Activated naive CD4-positive, alpha-beta T cell treated with Interleukin-2 at 50 U/mL for 16 hours (primary cell): ENCODE measurements at places on chromosomes 5 and 9.

- DNase-seq = no peak
Observed at GRCh38 chr9:88897081-88897480, 94.2 kb upstream of the S1PR3 start.

- DNase-seq = no peak
Observed at GRCh38 chr9:121199921-121200320, 1.7 kb downstream of the RAB14 start.

- no peak for DNase-seq
Observed at GRCh38 chr5:51208296-51208695, 175.0 kb upstream of the ISL1 start.

GRCh38 chr9:100567856-100568255, 10.0 kb upstream of the CAVIN4 start:
- DNase-seq = no peak

DNA sequence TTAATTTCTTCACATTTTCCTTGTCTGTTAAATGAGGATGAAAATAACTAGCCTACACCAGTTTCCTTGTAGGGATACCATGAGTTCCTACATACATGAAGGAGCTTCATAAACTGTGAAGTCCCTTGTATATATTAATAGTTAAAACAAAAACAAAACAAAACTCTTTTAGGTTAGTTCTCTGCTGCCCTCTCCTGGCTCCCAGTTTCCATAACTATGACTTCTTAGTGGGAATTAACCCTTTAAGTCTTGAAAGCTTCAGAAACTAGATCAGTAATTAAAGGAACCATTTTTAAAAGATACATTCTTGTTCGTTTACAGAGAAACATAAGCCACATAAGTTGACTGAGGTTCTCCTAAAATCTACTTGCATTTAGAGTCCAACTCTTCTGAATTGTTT, 500.0 kb upstream of the C9orf72 start:
- DNase-seq = no peak

DNA sequence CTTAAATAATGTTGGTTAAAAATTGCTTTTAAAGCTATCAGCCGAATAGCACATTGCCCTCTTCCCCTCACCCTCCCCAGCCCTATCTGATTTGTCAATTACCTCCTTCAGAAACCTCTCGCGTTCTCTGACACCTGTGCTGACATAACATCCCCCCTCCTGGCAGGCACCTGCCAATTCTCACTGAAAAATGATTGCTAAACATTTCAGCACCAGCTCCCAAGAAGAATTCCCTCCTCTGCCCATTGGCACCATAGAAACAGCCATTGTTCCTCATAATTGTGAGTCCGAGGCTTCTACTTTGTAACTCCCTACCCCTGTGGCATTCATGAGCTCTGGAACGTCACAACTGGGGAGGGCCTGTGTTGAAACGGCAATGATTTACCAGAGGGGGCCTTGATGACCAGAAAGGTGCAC, 20.2 kb downstream of the CDH6 start:
- DNase-seq = no peak

DNA sequence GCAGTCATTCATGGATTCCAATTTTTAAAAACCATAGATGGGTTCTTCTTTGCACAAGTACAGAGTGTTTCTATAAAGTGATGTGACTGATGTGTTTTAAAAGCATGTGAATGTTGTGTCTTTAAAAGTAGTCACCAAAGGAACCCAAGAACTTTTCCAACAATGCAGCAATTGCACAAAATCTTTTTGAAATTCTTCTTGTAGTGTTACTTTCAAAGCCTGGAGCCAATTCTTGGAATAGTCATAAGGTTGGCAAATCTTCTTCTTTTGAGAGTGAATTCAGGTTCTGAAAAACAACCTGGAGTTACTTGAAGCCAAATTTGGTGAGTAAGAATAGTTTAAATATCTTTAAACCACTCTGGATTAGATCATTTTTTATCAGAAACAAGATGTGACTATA, 10.5 kb downstream of the GRAMD2B start:
- DNase-seq = no peak

DNA sequence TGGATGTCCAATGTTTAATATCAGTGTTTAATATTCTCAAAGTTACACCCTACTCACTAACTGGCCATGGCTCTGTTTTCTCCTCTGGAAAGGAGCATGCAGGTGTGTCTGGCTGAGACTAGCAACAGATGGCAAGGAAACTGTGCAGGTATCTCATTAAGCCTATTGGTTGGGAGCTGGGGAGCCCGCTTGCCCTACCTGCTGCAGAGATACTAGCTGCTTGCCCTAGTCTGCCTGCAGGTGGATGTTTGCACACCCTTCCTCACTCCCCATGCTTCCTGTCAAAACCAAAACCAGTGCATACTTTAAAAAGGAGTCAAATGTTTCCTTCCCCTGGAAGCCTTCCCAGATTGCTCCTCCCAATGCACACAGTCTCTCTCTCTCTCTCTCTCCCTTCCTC, 228.3 kb upstream of the RASEF start:
- DNase-seq = no peak

- no peak for DNase-seq
Observed at GRCh38 chr5:109191153-109191558, 218.6 kb downstream of the PJA2 start.

GRCh38 chr5:73135429-73136054, 15.2 kb downstream of the TMEM171 start:
- DNase-seq = no peak

DNA sequence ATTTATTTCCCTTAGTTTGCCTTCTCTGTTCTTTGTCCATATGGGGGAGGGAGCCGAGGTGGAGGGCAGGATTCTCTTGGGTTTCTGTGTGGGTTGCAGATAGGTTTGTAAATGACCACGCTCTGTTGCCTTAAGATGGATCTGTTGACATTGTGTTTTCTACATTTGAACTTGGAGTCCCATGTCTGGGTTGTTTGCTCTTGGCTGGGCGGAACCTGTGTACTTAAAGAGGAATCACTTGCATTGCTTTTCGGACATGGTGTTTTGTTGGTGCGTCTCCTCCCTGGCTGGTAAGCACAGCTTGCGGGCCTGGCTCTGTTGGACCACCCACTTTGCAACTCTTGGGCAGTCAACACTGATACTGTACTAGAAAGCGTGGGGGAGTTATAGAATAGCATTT, 45.9 kb downstream of the EHMT1 start:
- no peak for DNase-seq

DNA sequence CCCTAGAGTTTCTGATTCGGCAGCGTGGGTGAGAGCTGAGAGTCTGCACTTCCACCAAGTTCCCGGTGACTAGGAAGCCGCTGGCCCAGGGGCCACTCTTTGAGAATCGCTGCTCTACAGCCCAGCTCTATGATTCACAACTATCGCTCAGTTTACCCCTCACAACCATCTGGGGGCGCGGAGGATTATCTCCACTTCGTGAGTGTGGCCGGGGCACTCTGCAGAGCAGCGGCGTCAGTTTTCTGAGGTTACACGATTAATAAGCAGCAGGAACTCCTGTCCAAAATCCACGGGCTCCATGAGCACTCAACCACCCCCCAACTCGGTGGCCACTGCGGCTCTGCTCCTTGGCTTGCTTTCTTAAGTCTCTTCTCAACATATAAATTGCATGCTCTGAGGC, 19.3 kb downstream of the CORO2A start:
- DNase-seq = no peak

GRCh38 chr9:35618854-35619799, 914 bp upstream of the CD72 start:
- DNase-seq = peak; percentile 41

DNA sequence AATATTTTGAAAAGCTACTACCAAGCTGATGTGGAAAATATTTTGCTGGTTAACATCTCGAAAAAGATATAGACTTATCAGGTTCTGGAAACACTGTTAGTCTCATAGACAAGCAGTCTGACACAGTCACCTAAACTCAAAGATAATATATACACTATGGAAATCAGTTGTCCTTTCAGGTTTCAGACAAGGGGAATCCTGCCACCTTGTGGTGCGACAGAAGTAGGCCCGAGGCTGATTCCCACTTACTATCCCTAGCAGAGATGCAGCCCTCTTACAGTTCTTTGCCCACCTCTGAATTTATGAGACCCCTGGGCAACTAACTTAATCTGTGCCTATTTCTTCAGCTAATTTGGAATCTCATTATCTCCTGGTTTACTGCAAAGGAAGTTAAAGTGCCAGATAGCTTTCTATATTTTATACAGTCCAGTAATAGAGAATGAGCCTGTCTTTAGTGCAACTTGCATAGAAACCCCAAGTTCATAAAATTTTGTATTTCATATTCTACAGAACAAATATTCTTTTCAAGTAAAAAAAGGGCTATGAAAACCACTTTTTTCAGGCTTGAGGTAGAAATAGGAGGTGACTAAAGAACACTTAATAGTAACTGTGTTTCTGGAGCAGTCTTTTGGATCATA, 16.9 kb downstream of the RAD1 start:
- DNase-seq = peak; percentile 58

- DNase-seq = no peak
Observed at GRCh38 chr5:103513701-103514100, 48.9 kb downstream of the NUDT12 start.

DNA sequence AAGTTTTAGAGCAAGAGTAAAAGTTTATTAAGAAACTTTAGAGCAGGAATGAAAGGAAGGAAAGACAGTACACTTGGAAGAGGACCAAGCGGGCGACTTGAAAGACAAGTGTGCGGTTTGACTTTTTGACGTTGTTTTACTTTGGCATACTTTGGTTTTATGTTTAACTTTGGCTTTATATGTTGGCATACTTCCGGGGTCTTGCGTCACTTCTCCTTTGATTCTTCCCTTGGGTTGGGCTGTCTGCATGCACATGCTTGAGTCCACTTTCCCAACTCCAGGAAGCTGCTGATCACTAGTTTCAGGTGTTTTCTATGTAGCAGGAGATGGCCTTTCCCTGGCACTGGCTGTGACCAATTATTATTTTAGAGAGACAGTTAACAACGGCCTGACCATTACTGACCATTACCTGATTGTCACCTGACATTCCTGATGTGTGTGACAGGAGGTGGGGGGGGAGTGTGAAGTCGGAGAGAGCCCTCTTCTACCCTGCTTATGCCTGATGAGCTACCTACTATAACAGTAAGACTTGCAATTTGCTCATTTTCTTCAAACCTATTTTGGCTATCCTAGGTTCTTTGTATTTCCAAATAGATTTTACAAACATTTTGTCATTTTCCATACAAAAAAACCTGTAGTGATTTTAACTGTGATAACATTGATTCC, 45.5 kb downstream of the TNFSF8 start:
- DNase-seq = no peak

- no peak for DNase-seq
Observed at GRCh38 chr5:159422361-159422760, 92.1 kb upstream of the IL12B start.

DNA sequence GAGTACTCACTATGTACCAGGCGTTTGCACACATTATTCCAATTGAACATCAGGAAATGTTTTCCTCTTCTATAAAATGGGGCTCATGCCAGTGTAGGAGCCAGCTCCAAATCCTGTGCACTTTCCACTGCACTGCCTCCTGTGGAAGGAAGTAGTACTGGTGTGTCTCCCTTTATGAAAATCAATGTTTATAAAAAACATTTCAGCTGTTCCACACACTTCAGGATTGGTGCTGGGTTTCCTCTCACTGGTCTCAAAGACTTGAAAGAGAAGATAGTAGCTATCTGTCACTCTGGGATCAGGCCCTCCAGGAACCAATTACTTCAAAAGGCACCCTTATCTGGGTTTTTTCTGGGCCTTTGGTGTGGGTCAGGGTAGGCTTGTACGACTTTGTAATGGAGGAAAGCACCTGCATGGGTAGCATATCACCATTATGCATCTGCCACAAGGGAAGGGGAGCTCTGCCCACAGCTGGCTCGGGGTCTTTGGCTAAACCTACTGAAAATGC, 32.5 kb downstream of the RAB14 start:
- DNase-seq = no peak

DNA sequence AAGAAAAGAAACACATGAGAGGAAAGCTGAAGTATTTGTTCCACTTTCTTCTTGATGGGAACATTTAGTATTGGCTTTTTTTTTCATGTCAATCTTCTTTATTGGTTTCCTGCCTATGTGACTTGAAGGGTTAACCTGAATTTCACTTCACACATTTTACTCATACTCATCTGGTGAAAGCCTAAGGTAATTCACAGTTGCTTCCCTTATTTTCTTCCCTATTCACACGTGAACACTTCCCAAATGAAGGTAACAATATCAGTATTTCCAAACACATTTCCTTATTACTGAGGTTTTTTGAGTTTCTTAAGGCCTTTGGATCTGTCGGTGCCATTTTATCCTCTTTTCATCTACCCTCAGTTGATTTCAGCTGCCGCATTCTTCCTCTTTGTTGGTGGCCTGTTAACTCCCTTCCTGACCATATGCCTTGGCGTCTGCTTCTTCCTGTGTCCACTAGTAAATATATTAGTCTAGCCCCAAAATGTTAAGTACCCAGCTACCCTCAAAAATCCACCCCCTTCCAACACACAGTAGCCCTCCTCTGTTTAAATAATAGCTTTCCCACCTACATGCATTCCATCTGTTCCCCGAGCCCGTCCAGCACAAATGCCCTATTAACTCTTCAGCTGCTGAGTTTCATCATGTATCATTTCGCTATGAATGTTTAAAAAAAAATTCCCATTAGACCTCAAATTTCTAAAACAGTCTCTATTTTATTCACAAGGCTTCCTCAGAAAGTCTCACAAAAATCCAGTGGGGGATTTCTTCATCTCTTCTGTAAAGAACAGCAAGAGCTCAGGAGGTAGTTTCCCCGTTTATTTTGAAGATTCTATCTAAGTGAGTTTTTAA, 97.3 kb downstream of the USP20 start:
- no peak for DNase-seq
